Activated naive CD8-positive, alpha-beta T cell treated with anti-CD3 and anti-CD28 coated beads, Interleukin-2, amount 10 ng/mL, durations not matched to agents 7 days and 5 days (primary cell): ENCODE measurements at places on chromosomes 5 and 9. TPM values are rescaled to one million over a fixed set of nuclear protein-coding genes. Genes with fewer than 3 reads are reported as not detected.
A peak's percentile ranks its signal among the peaks of the same experiment; 100 is the strongest.

TMEM174 gene
- total RNA-seq, result not detected

PTAR1 gene
- 68.4 TPM for total RNA-seq

MAP3K1 gene
- total RNA-seq, result 33.4 TPM

DNA sequence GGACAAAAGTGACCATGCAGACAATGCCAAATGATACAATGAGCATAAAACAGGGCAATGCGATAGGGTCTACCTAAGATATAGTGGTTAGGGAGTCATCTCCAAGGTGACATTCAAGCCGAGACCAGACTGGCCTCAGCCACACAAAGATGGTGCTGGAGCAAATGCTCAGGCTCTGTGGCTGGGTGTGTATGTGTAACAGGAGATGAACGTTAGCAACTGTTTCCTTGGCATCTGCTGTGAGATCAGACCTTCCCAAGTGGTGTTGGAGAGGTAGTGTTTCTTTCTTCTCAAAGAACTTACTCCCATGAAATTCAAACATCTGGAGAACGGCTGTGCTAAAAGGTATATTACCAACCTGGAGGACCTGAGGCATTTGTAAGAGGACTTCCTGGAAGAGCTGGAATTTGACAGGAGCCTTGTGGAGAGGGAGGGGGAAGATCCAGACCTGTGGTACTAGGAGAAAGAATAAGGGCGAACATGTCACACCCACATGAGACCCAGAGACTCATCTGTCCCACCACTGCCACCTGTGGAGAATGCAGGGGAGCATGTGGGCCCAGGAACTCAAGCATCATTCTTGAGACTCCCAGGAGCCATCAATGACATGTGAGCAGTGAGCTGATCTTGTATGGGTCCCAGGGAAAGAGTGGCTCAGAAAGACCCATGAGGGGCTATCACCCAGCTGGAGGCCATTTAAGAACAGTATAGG lies 21.4 kb upstream of the ANXA6 start:
- DNase-seq, result no peak

GRCh38 chr9:116868201-116868600 lies 181.1 kb downstream of the TRIM32 start:
- no peak for DNase-seq

GRCh38 chr9:77893706-77894105 lies 137.9 kb downstream of the GNAQ start:
- DNase-seq, result no peak

GFI1B gene
- not detected for total RNA-seq

PPIP5K2 gene
- total RNA-seq, result 67.1 TPM

GRCh38 chr9:131739133-131739958 lies 530 bp downstream of the RAPGEF1 start:
- DNase-seq, result peak; percentile 76

DNA sequence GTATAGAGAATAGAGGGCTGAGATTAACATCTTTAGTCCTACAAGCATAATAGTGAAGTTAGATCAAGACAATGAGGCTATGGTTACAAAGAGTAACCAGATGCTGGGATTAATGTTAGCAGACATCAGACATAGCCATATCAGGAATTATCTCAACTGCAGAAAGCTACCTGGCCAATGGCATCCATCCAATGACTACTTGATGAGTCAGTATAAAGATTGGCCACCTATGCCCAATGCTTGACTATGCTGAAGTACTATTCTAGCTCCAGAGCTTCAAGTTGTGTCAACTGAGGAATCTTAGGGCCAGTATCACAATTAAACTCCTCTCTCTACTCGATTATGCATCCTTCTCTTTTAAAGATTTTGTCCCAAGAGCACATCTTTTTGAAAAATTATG lies 541.4 kb downstream of the PRELID2 start:
- no peak for DNase-seq

- no peak for DNase-seq
Observed at GRCh38 chr9:137813167-137813566, 64.4 kb upstream of the CACNA1B start.

SLIT3 gene
- not detected for total RNA-seq

DNA sequence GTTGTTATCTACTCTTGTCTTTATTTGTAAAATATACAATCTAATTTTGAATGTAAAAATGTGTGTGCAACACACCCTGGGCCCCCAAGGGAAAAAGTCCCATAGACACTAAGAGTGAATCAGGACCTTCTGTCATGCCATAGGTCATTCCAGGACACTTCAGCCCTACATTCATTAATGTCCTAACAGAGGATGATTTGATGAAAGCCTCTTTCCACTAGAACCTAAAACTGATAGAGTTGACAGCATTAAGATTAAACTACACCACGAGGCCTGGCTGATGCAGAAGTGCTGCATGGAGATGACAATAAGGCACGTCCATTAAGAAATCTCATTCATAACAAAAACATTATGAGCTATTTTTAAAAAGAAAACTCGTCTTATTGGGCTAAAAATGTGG lies 46.2 kb downstream of the FRMD3 start:
- no peak for DNase-seq

DNA sequence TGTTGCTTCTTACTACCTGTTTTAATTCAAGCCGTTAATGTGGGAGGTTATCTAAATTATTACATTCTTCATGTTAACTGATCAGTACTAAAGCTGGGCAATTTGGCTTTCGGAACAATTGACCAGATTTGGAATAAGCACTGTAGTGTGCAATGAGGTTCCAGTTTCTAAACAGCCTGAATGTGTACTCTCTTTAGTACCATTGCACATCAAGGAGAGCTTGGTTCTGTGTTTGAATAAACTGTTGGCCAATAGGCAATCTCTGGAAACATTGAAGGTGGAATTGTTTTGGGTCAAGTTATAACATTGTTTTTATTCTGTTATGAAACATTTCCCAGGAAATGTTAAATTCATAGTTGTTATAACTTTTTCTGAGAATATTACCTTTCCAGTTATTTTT lies 105.2 kb downstream of the PBX3 start:
- no peak for DNase-seq

DNA sequence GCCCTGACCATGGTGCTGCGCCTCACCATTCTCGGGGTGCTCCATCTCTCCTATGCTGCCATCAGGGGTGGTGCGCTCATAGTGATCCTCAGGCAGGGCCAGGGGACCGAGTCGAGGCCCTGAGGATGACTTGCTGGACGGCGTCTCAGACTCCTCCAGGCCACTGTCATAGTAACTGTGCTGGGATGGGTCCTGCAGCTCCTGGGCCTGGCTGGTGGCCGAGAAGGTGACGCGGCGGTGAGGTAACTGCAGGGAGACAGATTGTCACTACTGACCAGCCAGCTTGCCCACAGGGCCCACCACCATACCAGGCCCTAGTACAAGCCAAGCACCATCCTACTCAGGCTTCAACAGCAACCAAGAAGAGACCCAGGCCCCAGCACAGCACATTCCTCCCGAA lies 21.0 kb downstream of the PCDH1 start:
- DNase-seq, result no peak

- DNase-seq, result no peak
Observed at GRCh38 chr9:21174671-21175070, 8.2 kb upstream of the IFNA21 start.

GRCh38 chr9:68719847-68720246 lies 14.8 kb downstream of the PIP5K1B start:
- DNase-seq, result no peak

CDC20B gene
- 0.48 TPM for total RNA-seq

SPATA31E1 gene
- not detected for total RNA-seq

LCN15 gene
- not detected for total RNA-seq

PCDHB16 gene
- not detected for total RNA-seq

DNA sequence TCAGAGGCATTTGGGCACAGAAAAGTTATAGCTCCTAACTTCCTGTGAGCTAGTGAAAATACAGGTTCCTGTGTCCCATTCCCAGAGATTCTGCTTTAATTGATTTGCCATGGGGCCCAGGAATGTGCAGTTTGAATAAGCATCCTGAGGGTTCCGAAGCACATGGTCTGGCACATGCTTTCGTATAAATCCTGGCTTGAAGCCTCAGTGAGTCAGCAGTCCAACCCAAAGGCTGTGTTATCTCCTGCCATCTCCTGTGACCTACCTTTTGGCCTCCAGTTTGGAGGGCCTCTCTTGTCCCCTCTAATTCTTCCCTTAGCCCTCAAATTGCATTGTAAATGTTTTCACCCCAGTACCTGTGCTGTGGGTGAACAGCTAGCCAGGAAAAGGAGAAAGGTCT lies 183.8 kb downstream of the NR3C1 start:
- DNase-seq, result no peak

CNTNAP3B gene
- not detected for total RNA-seq

GRCh38 chr5:75306746-75307145 lies 30.3 kb upstream of the HMGCR start:
- no peak for DNase-seq

ZNF883 gene
- 1.5 TPM for total RNA-seq

TAF11L9 gene
- total RNA-seq, result not detected

DMRT3 gene
- total RNA-seq, result not detected

DNA sequence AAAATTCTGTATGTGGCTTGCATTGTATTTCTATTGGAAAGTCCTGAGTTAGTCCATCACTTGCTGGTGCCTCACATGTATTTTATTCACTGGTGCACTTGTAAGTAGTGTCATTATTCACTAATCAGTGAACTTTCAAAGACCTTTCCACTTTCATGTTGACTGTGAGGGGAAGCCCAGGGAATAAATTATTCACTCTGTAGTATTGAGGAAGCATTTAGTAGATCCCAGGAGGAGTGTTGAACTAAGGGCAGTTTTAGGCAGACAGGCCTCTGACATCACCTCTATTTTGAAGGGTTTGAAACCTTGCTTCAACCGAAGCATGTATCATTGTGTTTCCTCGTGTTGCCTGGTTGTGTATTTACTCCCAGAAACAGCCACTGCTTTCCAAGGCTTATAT lies 705.4 kb upstream of the RIOK2 start:
- DNase-seq, result no peak

DNA sequence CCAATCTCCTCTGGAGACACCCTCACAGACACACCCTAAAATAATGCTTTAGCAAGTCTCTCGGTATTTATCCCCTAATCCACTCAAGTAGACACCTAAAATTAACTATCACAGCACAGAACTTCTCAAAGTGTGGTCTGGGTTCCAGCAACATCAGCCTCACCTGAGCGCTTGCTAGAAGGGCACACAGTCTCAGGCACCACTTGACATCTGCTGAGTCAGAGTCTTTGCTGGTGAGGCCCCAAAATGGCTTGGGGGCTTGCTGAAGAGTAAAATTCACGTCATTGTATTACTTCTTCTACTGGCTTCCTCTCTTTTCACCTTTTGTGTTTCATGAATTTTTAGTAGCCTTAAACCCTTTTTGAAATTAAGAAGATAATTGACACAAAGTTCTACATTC lies 9.0 kb downstream of the FOXB2 start:
- DNase-seq, result no peak

GRCh38 chr9:83964973-83965349 lies 15.1 kb downstream of the HNRNPK start:
- DNase-seq, result no peak

- no peak for DNase-seq
Observed at GRCh38 chr9:121700832-121701419, 49.5 kb downstream of the DAB2IP start.

CSF1R gene
- 3.6 TPM for total RNA-seq

CCL19 gene
- total RNA-seq, result not detected

- DNase-seq, result no peak
Observed at GRCh38 chr5:173920024-173920753, 32.0 kb downstream of the CPEB4 start.

GRCh38 chr5:68161156-68161555 lies 54.4 kb upstream of the PIK3R1 start:
- no peak for DNase-seq

GRCh38 chr5:112656451-112656850 lies 81.2 kb upstream of the APC start:
- no peak for DNase-seq

DNA sequence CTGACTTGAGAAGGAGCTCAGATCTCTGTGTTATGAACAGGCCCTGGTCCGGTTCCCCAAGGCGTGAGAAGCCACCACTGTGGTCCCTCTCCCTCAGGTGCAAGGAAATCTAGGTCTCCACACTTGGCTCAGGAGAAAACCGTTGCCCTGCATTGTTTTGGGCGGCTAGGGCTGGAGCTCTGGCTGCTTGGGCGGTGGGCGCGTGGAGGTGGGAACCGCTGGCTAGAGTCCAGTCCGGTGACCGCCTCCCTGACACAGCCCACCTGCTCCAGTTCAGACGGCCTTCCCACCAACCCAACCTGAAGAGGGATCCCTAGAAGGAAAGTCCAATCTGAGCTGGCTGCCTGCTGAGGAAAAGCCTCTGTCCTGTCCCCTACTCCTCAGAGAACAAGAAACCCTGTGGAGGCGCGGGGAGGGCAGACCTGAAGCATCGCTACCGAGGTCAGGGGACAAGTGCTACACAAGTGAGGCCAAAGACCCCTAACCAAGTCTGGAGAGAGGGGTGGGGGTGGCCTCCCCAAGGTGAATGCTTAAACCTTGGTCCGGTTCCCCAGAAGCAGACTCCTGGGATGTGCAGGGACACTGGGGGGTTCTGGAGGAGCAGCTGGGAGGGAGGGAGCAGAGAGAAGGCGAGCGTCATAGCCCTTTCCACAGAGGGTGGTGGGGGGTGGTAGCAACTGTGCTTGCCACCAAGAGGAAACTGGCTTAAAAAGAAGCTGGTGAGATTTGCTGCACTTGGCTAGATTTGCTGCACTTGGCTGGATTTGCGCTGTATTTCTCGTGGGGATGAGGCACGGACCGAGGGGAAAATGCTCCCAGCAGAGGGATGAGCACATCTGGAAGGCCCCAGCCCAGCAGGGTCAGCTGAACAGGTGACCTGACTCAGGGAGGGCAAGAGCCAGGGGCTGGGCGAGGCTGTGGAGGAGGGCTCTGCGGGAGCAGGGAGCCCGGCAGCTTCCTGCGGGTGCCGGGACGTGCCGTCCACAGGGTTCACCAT lies 65.2 kb downstream of the RAPGEF1 start:
- DNase-seq, result no peak
